Kidney (tissue), 22 donors: ENCODE measurements at places on chromosomes 3 and 15. TPM values are rescaled to one million over a fixed set of nuclear protein-coding genes. Genes with fewer than 3 reads are reported as not detected.

DNA sequence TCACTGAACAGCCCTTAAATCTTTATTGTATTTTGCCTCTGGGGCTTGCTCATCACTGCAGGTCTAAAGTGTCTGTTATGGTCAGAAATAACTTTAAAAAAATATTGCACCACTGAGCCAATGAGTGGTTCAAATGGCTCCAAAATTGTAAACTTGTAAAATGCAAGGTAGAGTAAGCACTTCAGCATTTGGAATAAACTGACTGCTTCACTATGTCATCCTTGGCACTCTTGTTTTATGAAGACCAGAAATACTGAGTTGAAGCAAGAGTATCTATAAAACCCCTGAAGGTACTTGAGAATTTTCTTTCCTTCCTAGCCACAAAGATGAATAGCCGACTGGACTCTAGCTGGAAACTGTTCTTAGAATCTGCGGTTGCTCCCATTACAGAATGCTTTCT lies 390.3 kb upstream of the DPH6 start:
- H3K27ac ChIP-seq, result no peak overlapping the region
- H3K4me1 ChIP-seq, result no peaks in the 10 kb centered on the region
- H3K4me3 ChIP-seq, result no peak overlapping the region
- no peaks in the 10 kb centered on the region for H3K36me3 ChIP-seq
- H3K27me3 ChIP-seq, result no peaks in the 10 kb centered on the region

GRCh38 chr15:92091155-92091734 lies 237.7 kb downstream of the SLCO3A1 start:
- no peaks in the 10 kb centered on the region for H3K36me3 ChIP-seq
- H3K27me3 ChIP-seq, result no peaks in the 10 kb centered on the region
- DNase-seq, result peak; percentile 77
- H3K4me1 ChIP-seq, result no peaks in the 10 kb centered on the region
- H3K27ac ChIP-seq, result no peak overlapping the region
- H3K4me3 ChIP-seq, result no peak overlapping the region

The TMCC1 gene
- total RNA-seq, result 42.4 TPM

DNA sequence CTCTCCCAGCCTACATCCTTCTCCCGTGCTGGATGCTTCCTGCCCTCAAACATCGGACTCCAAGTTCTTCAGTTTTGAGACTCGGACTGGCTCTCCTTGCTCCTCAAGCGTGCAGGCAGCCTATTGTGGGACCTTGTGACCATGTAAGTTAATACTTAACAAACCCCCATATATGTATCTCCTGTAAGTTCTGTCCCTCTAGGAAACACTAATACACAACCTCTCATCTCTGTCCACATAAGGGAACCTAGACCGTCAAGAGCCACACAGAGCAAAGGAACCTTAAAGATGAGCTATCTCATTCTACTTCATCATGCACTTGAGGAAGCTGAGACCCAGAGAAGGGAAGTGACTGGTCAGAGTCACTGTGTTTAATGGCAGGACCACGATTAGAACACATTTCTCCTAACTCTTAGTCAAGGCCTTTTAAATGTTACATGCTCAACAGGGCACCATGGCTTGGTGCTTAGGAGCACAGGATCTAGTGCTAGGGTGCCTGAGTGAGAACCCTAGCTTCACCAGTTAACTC lies 50.3 kb downstream of the NPTN start:
- H3K36me3 ChIP-seq, result peaks cover 5% of the 10 kb centered on the region
- no peak for DNase-seq
- no peaks in the 10 kb centered on the region for H3K4me1 ChIP-seq
- H3K4me3 ChIP-seq, result no peak overlapping the region

The CSPG5 gene
- 0.16 TPM for total RNA-seq

DNA sequence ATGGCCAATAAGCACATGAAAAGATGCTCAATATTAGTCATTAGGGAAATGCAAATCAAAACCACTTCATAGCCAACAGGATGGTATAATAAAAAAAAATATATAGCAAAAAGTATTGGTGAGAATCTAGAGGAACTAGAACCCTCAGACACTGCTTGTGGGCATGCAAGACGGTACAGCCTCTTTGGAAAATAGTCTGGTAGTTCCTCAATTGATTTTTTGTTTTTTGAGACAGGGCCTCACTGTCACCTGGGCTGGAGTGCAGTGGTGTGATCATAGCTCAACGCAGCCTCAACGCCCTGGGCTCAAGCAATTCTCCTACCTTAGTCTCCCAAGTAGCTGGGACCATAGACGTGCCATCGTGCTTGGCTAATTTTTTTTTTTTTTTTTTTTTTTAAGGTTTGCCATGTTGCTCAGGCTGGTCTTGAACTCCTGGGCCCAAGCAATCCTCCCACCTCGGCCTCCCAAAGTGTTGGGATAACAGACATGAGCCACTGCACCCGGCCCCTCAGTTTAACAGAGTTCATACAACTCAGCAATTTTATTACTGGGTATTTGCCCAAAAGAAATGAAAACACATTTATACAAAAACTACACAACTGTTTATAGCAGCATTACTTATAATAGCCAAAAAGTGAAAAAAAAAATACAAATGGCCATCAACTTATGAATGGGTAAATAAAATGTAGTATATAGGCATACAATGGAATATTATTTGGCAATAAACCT lies 5.1 kb downstream of the PRC1 start:
- no peak for DNase-seq
- H3K27me3 ChIP-seq, result no peaks in the 10 kb centered on the region
- H3K4me1 ChIP-seq, result no peaks in the 10 kb centered on the region
- no peak overlapping the region for H3K27ac ChIP-seq
